ENCODE measurements at places on chromosomes 16 and 17.
A peak's percentile ranks its signal among the peaks of the same experiment; 100 is the strongest.

DNA sequence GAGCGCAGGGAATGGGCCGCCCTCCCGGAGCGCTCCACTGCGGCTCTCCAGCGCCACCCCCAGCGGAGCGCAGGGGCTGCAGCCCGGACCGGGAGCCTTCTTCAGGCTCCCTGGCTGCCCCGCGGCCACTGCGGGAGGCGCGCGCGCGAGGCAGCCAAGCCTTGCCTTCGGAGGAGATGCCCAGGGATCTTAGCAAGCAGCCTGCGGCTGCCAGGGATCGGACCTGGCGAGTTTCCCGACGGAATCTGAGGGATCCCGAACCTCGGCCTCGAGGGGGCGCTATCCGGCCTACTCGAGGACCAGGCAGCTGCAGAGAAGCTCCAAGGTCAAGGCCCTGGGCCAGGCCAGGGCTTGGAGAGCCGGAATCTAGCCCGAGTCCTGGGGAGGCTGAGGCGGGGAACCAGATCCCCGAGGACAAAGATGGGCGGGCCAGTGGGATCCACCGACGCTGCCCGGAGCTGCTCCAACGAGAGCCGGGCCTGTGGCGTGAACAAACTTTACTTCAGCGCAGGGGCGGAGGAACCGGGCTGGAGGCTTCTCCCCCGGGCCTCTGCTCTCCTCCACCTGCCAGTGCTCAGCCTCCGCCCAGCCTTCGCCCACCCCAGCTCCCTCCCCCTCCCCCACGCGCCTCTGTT, at the start of gene IRX6:
TSS of gene IRX6 (plus strand) at position 567 of the 635 bp plus-strand sequence. CDS start 889 bp downstream, outside the sequence.
- DNase-seq = no peak

DNA sequence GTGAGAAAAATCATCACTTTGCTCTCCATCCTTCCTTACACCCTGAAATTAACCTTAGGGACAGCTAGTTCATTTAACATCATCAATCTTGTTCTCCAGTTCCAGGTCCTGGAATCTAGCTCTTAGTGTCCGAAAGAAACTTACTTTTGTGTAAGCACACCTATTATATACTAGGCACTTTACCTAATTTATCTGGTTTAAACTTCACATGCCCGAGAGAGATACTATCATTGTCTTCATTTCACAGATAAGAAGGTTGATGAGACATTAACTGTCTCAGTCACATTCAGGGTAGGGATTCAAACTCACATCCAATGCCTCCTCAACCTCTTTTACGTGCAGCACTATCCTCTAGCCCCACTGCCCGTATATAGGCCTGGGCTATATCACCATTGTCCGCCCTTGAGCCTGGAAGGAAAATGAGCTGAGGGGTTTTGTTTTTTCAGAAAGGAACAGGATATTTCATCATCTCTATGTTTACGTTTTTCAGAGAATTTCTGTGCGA, 501 bp upstream of the AP2B1 start:
- DNase-seq = no peak

DNA sequence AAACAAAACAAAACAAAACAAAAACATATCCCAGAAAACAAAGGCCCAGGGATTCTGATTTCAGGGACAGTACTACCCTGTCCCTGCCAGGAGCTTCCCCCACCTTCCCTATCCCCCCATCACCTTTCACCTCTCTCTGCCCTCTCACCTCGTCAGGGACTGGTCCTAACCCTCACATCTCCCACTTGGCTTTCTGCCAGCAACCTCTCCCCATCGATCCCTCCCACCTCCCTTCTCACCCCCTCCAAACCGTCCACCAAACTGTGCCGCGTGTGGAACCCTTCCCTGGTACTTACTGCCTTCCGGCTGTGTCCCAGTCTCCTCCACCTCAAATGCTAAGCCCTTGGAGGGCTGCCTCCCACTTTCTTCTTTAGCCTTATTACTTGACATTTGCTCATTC, 36.4 kb downstream of the TMEM186 start:
- no peak for DNase-seq

DNA sequence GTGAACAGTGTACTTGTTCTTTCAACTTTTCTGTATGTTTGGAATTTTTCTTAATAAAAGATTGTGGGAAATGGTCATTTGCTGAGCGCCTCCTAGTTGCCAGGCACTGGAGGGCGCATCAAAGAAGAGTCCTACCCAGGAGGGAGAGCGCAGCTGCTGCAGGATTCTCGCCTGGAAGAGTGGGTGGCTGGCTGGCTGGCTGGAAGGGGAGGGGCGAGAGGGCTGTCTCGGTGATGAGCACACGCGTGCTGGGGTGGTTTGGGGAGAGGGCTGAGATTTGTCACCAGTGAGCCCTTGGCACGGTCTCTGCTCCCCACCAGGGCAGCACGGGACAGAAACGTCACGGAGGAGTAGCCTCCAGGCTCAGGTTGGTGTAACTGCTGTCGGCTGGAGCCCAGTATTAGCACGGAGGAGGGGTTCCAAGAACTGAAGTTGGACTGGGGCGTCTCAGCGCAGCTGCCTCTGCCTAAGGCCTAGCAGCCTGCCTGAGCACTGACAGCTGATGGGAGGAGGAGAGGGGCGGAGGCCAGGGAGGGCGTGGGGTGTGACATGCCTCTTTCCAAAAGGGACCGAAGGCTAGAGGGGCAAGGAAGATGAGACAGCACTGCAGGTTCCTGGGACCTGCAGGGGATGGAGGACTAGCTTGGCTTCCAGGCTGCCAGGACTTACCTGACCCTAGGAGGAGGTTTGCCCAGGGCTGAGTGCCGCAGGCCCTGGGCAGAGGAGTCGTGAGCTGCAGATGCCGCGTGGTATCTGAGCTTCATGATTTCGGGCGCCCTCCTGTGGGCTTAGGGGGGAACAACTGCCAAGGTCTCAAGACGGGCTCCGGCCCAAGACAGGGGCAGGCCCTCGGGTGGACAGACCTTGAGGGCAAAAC, 5.7 kb downstream of the LDHD start:
- peak; percentile 64 for DNase-seq

DNA sequence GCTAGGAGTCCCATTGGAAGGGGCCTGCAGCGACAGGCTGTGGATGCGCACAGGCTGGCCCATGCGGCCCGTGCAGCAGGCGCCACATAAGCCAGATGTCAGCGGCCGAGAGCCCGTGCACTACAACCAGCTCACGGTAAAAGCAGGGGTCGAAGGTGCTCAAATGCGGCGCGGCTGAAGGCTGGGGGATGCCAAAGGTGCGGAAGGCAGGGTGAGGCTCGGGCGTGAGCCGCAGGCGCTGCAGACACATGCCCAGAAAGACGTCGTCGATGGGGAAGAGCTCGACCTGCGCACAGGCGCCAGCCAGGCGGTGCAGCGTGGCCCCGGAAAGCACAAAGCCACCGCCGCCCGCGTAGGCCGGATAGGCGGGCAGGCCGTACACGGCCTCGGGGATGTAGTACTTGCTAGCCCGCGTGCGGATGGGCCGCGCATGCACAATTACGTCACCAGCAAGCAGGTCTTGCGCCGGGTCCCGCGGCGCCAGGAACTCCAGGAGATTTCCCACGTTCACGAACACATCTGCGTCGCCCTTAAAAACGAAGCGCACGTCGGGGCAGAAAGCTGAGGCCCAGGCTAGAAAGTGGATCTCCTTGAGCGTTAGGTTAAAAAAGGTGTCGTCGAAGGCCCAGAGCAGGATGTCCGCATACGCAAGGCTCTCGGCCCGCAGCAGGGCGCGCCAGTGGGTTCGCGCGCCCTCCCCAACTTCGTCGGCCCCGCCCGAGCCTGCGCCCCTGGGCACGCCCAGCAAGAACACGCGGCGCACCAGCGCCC, 1.3 kb downstream of the B3GNT9 start:
- DNase-seq = no peak

DNA sequence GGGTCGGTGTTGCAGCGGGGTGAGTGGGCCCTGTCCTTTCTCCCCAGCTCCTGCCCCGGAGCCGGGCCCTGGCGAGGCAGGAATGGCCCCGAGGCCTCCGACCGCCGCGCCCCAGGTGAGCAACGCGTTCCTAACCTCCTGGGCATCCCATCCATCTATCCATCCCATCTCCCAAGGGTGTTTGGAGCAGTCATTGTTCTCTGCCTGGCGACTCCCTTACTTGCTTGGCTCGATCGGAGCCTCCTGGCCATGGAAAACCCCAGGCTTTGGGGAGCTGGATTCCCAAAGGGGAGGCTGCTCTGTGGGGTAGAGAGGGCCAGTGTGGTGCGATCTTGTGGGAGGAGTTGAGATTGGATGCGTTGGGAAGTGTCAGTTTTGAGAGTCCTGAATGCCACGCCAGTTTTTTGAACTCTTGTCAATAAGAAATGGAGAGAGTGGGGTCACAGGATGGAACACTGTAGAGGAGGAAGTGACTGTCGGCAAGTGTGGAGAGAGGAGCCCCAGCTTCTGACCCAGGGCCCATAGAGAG, 684 bp downstream of the ZFP90 start:
- DNase-seq = no peak

DNA sequence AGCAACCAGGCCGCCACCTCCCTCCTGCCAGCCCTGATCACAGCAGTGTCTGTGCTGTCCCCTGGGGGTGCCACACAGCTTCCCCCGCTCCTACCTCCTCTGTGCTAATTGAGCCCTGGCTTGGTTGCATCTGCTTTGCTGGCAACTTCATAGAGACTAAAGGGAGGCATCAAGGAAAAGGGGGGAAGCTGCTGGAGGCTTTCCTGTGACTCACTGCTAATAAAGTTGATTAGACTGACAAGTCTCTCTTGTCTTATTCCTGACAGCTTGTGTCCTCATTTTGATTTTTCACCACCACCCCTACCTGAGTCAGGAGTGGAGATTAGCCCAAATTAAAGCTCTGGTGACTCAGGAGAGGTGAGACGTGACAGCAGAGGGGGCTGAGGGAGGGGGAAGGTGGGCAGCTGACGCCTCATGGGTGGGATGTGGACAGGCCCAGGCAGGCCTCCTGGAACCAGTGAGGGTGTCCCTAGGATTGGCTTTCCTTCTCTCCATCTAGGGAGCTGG, 310.0 kb downstream of the CBLN1 start:
- no peak for DNase-seq

- peak; percentile 79 for DNase-seq
Observed at GRCh38 chr16:75550211-75550662, 5.8 kb downstream of the TMEM231 start.

- DNase-seq = no peak
Observed at GRCh38 chr17:4959261-4959965, 8.2 kb downstream of the SPAG7 start.

- no peak for DNase-seq
Observed at GRCh38 chr17:47834756-47835155, 3.3 kb downstream of the LRRC46 start.

GRCh38 chr17:3659541-3660111, 8.8 kb downstream of the TAX1BP3 start:
- peak; percentile 24 for DNase-seq

- DNase-seq = no peak
Observed at GRCh38 chr17:15512071-15512709, 44.8 kb upstream of the CDRT4 start.

DNA sequence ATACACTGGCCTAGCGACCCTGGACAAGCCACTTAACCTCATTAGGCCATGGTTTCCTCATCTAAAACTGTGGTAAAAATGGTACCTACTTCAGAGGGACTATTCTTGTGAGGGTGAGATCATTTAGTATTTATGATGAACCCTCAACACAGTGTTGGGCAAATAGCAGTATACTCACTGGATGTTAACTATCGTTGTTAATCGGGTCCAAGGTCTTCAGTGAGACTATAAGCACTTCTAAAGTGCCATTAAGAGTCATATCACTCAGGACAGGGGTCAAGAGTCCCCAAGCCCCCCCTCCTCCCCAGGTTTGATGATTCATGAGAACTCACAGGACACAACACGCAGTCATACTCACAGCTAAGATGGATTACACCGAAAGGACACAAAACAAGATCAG, 11.0 kb downstream of the TK2 start:
- no peak for DNase-seq

DNA sequence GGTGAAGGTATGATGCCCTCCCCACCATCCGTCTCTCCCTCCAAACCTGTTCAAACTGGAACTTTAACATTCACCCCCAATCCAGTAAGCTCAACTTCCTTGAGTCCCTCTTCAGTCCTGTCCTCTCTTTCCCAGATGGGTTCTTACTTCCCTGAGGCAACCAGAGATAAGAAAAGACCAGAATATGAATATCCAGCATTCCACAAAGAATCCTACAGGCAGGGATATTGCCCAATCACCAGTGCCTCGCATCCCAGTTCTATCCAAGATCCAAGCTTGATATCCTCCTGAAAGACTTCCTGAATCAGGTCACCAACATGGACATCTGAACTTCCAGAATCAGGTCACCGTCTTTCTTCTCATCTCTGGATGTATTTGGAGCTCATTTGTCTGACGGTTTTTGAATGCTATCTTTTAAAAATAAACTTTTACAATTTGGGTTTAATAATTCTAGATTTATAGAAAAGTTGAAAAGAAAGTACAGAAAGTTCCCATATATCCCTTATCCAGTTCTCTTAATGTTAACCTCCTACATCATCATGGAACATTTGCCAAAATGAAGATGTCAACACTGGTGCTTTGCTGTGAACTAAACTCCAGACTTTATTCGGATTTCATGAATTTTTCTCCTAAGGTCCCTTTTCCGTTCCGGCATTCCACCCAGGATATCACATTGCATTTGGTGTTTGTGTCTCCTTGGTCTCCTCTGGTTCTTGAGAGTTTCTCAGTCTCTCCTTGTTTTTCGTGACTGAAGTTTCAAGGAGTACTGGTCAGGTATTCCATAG, 13.7 kb upstream of the COL1A1 start:
- no peak for DNase-seq

DNA sequence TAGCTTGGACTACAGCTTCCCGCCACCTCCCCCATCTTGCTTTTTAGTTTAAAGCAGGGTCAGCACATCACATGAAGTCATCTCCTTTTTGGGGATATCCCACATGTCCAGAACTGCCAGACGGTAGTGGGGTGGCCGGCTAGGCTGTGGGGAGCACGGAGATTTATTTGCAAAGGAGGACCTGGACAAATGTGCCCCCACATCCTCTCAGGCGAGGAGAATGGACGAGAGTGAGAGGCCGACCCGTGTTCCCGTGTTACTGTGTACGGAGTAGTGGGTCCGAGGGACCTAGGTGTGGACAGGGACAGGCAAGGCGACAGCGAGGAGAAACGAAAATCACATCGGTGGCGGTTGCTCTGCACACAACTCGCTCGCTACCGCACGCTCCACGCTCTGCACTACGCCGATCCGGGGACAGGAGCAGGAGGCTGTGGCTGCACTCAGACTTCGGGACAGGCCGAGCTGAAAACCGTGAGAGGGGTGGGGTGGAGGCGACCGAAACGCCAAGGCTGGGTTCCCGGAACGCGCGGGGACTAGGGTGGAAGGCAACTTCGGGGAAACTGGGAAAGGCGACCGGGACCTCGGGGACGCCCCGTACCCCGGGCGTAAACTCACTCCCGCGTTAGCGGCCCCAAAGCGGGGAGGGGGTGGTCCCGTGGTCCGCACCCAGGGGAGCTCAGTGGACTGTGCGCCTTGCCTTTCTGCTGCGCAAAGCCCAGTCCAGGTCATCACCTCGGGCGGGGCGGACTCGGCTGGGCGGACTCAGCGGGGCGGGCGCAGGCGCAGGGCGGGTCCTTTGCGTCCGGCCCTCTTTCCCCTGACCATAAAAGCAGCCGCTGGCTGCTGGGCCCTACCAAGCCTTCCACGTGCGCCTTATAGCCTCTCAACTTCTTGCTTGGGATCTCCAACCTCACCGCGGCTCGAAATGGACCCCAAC, at the start of gene MT1A:
TSS of gene MT1A (plus strand) at position 853 of the 937 bp plus-strand sequence. CDS start at position 926, 73 bp downstream.
- no peak for DNase-seq

GRCh38 chr16:4032768-4033167, 83.5 kb downstream of the ADCY9 start:
- no peak for DNase-seq

- no peak for DNase-seq
Observed at GRCh38 chr17:9644910-9645751, at the start of gene USP43. TSS of gene USP43 (plus strand) at chr17:9645517. CDS start at chr17:9645633, 116 bp downstream.
